ENCODE measurements at places on chromosomes 1 and 21.

DNA sequence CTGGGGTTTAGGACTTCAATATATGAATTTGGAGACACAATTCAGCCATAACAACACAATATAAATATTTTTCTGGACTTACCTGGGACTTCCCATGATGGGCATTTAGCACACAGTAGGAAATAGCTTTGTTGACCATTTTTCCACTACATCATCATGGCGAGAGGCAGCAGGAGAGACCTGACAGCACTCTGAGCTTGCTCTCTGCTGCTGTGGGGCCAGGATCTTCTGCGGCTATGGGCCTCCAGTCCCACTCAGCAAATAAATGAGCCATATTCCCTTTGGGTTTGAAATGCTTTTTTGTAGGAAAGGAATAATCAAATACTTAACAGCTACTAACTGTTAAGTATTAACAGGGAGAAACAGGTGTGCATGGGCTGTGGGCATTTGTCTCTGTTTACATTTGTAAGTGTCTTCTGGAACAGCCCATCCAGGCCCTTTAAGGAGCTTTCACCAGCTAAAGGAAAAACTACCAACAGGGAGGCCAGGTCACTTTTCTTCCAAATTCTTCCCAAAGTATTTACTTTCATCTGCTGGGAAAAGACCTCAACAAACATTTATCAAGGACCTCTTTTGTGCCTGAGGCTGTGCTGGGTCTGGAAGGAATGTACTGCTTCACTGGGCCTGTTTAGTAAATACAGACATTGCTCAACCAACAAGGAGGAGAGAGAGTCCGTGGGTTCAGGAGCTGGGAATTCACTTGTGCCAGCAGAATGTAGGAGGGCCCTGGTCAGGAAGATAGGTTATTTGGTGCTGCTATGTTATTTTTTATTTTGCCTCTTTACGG is 133.2 kb downstream of the LRIG2 start:
- DNase-seq, result no peak

DNA sequence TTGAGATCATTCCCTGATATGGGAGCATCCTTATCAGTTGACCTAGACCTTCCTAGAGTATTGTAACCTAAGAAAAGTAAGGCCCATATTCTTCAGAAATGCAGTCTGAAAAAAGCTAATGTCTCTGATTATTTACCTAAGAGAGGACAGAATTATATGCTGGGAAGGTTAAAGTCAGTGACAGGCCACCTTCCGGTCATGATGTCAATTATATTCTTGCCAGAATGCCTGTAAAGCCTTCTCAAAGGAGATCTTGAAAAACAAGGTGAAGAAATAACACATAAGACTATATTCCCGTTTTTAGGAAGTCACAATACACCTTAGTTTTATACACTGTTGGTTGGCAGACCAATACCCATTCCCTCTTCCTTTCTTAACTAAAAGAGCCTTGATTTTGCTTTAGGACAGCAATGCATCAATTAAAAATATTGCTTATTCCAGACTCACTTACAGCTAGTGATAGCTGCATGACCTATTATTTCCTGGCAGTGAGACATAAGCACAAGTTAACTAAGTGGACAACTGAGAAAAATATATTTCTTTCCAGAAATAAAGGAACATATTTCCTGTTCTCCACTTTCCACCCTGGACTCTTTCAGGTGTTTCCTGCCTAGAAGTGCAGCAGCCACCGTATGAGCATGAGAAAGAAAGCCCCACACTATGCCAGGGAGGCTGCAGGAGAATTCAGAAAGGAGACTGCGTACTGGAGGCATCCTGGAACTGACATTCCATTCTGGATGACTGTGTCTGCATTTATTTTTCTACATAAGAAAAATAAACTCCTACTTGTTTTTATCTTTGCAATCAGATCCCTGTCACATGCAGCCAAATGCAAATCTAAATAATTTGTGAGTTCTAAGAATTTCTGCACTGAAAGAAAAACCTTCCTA is 332.9 kb upstream of the PTBP2 start:
- peak; percentile 85 for DNase-seq

- DNase-seq, result no peak
Observed at GRCh38 chr1:54367613-54368012, 38.6 kb downstream of the SSBP3 start.

GRCh38 chr1:110133436-110133835 is 16.9 kb upstream of the SLC6A17 start:
- DNase-seq, result no peak

DNA sequence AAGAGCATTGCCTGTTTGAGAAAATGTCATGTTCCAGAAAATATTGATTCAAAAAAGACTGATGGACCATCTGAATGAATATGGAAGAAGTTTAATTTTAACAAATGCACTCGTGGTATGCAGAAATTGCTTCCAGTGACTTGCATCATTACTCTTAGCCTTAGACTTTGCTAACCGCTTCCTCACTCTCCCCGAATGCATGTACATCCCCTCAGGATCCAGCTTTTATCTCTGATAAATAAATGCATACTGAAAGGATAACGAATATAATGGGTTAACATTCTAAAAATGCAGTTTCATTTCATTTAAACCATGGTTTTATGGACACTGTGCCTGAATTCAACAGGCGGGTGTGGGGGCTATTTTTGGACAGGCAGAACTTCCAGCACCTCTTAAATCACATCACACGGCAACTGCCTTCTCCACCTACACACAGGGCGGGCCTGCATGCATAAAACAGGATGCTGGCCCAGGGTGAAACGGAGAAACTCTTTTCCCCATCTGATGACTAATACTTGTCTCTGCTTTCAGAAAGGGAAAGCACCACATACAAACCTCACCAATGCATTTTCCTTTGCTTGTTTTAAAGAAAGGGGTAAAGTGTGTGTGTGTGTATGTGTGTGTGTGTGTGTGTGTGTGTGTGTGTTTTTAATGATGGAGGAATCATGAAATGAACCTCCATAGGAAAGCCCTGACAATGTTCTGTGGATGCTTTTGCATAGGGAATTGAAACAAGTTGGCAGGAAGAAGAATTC is 48.7 kb downstream of the SPAG17 start:
- peak; percentile 69 for DNase-seq

- no peak for DNase-seq
Observed at GRCh38 chr1:39680751-39681150, 8.8 kb upstream of the NT5C1A start.

GRCh38 chr1:33454646-33455282 is 17.7 kb upstream of the ZSCAN20 start:
- DNase-seq, result peak; percentile 43

DNA sequence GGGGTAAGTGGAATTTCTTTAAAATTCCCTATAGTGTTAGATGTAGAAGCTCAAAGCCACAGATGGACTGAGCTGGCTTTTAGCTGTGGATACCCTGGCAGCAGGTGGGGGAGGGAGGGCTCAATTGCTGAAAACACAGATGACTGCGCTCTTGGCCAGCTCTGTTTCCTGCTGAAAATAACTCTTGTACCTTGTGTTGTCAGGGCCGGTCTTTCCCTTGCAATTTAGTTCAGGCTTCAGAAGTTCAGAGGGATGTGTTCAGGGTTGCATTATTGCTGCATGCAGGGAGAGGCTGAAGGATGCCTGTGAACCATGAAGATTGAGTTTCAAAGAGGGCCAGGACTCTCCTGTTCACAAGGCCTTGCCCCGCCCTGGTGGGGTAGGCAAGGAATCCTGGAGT is 58.1 kb upstream of the GCLM start:
- DNase-seq, result no peak

GRCh38 chr1:41371630-41372599 is 10.7 kb downstream of the FOXO6 start:
- no peak for DNase-seq

DNA sequence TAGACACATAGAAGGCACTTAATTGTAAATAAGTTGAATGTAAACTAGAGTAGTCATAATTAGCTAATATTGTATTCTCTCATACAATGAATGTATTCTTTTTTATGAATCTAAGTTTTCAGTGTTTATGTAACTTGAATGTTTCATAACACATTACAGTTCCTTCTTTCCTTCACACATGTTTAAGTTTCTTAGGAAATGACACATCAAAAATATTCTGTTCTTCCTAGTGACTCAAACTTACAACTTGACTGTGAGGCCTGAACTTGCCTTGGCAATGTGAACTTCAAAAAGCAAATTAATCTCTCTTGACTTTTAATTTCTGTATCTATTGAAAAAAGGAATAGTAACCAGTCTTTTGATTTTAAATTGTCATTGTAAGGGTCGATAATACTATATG is 700.1 kb downstream of the KCNT2 start:
- DNase-seq, result peak; percentile 78

GRCh38 chr1:183873642-183874041 is 68.7 kb downstream of the RGL1 start:
- no peak for DNase-seq

DNA sequence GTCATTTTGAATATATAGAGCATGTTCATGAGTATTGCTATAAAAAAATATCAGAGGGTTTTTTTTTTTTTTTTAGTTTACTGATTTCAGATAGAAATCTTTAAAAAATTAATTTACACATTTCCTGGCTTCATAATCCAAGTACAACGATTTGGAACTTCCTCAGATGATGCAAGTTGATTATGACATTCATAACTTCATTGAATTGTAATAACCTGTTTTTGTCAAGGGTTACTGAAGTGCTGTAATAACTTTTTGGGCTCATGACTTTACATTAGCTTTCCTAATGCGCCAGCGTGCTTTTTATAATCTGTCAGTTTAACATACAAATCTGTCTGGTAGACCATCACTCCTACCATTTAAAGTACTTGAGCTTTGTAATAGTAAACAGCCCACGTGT is 81.3 kb downstream of the SASS6 start:
- no peak for DNase-seq

DNA sequence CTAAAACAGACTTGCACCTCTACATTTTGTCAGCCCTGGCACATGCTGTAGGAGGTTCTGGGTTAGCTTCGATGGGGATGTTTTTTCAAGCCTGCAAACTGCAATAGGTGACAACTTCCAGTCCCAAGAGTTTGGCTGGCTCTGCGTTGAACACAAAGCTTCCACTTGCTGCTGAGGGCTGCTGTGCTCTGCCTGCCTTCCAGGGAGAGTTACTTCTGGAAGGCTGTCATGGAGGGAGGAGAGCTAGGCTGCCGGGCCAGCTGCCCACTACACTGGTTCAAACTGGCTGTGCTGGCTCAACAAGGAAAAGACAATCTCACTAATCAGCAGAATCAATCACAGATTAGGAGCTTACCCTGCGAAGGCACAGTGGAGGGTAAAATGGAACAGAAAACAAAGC is 46.7 kb upstream of the PPP2R5A start:
- no peak for DNase-seq

GRCh38 chr1:98557895-98558294 is 103.6 kb upstream of the SNX7 start:
- DNase-seq, result no peak

DNA sequence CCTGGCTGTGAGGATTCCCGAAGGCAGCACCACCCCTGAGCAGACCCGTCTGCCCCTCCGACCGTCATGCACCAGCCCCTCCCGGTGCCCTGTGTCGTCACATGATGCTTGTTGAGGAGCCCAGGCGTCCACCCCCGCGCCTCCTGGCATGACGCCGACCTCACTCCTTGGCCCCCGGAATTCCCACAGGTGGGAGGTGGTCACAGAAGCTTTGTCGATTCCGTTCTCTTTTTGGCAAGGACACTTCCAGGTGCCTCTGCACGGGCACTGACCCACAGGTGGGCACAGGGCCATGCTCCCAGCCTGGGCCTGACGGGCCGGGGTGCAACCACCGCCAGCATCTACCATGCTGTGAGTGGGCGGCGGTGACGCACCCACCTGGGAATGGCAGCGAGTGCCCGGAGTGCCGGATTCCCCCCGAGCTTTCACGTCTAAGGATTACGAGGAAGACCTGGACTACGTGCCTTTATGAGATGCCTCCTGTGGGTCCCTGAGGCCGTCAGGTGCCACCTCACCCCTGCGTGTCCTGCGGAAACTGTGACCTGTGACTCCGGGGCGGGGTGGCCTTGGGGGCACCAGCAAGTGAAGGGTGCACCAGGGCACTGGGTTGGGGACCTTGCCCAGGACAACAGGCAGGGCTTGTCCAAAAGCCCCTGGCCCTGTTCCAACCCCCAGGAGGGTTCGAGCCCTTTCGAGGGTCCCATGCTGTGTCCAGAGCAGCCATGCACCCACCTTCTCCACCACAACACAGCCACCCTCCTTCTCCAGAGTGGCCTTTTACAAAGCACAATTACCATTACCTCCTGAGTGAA is 31.4 kb upstream of the COL6A1 start:
- no peak for DNase-seq

GRCh38 chr1:26853156-26853555 is 9.8 kb upstream of the SFN start:
- peak; percentile 89 for DNase-seq

DNA sequence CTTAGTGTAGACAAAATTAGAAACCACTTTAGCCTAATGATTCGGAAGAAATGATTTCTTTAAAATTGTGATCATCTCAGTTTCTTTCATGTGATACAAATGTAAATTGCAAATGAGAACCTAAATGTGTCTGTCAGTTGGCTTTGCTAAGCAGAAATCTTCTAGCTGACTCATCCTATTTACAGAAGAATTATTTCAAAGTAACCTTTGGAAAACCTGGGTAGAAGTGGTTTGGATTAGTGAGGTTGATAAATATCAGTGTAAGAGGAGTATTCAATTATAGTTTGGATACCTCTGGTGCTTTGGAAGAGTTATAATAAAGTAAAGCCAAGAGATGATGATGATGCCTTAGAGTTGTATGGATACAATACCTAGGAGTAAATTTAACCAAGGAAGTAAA is 37.4 kb downstream of the CC2D1B start:
- DNase-seq, result no peak

GRCh38 chr1:181189245-181189644 is 100.7 kb downstream of the IER5 start:
- DNase-seq, result no peak

GRCh38 chr1:90568436-90568835 is 148.7 kb downstream of the BARHL2 start:
- DNase-seq, result no peak

- DNase-seq, result no peak
Observed at GRCh38 chr1:11461531-11462137, 17.3 kb upstream of the DISP3 start.

DNA sequence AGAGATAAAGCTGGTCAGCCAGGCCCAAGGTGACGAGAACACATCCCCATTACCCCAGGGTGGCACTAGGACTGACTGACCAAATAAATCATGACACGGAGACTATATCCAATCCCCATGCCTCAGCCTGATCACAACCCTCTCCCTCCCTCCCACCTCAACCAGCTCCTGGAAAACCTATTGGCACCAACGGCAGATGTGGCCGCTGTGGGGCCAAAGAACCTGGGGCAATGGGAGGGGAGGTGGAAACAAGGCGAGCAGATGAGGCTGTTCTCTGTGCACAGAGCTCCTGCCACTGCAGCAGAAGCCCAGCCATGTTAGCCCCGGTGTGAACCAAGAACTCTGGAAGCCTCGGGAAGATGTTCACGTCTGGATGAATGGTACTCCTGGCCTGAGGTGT is 77.6 kb downstream of the CD247 start:
- no peak for DNase-seq

GRCh38 chr1:225911191-225912130 is 12.6 kb downstream of the PYCR2 start:
- DNase-seq, result peak; percentile 46

DNA sequence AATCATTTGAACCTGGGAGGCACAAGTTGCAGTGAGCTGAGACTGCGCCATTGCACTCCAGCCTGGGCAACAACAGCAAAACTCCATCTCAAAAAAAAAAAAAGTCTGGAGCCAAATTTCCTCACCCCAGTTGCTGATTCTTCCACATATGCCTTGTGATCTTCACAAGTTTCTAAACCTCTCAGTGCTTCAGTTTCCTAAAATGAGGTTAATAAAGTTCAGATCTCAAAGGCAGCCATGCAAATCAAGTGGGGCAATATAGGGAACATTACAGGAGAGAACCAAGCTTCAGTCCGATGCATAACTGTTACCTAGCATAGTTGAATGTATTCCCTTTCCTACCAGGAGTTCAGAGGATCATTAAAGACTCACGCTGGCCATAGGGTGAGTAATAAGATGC is 4.8 kb downstream of the ITLN1 start:
- DNase-seq, result no peak
